Karpas-422 (cell line): ENCODE measurements at places on chromosomes 11 and 22.

GRCh38 chr11:110049501-110050200 is 43.5 kb upstream of the ZC3H12C start:
- H3K4me3 ChIP-seq: no peak overlapping the region
- no peaks in the 10 kb centered on the region for H3K27me3 ChIP-seq
- no peaks in the 10 kb centered on the region for H3K36me3 ChIP-seq
- no peaks in the 10 kb centered on the region for H3K4me1 ChIP-seq
- H3K27ac ChIP-seq: no peak overlapping the region
- no peak for DNase-seq

GRCh38 chr11:67482275-67482826 is 475 bp upstream of the AIP start:
- peak overlapping the region; percentile 60 for H3K4me3 ChIP-seq
- peak overlapping the region; percentile 39 for H3K27ac ChIP-seq
- H3K4me1 ChIP-seq: peaks cover 46% of the 10 kb centered on the region
- no peaks in the 10 kb centered on the region for H3K27me3 ChIP-seq

DNA sequence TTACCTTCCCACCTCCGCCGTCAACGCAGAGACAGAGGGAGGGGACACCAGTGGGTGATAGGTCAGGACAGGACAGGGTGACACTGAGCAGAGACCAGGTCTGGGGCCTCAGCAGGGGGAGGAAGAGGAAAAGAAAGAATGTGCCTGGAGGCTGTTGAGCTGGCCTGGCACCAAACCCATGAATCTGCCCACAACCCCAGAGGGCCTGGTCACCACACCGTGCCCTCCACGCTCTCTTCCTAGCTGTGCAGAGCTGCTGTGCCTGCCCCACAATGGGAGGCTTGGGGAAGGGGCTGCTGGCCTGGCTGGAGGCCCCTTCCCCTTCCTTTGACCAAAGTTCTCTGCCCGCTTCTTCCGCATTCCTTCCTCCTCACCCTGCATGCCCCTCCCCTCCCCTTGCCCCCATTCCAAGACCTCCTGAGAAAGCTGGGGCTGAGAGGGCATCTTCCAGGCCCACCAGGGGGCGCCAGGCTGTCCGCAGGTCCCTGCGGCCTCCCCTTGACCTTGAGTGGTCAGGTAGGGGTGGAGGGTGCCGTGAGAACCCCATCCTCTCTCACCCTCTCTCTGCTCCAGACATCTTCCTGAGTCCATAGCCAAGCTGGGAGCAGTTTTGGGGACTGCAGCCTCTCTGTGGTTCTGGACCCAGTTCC is 11.0 kb upstream of the CACNA1I start:
- H3K27me3 ChIP-seq: no peaks in the 10 kb centered on the region
- H3K4me3 ChIP-seq: no peak overlapping the region
- no peaks in the 10 kb centered on the region for H3K4me1 ChIP-seq
- no peak overlapping the region for H3K27ac ChIP-seq
- DNase-seq: no peak

GRCh38 chr11:131446590-131447275 is 76.3 kb downstream of the NTM start:
- H3K4me3 ChIP-seq: no peak overlapping the region
- no peak for DNase-seq
- H3K27ac ChIP-seq: no peak overlapping the region
- no peaks in the 10 kb centered on the region for H3K4me1 ChIP-seq
- no peaks in the 10 kb centered on the region for H3K36me3 ChIP-seq

GRCh38 chr11:44550123-44550522 is 15.3 kb upstream of the CD82 start:
- H3K27ac ChIP-seq: no peak overlapping the region
- no peaks in the 10 kb centered on the region for H3K36me3 ChIP-seq
- DNase-seq: no peak
- H3K4me3 ChIP-seq: no peak overlapping the region

DNA sequence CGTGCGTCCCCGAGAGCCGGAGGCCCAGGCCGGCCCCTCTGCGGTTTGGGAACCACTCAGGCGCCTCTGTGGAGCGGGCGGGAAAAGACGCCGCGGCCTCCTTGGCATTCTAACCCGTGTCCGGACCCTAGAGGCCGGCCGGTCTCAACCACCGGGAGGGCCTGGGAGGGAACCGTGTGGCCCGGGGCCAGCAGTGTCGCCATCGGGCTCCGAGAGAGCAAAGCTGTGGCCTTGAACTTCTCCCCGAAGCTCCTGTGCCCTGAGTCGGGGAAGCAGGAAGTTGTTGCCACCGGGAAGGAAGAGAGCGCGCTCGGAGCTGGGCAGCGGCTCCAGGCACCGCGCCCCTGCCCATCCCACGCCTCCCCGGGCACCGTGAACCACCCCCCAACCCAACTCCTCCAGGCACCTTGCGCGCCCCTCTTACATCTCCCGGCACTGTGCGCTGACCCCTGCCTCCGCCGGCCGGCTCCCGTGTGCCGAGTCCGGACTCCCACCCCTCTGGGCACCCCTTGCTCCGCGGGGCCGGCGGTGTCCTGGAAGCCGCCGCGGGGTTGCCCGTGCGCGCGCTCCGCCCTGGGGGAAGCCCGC is 80.0 kb upstream of the PPARA start:
- H3K27me3 ChIP-seq: no peaks in the 10 kb centered on the region
- DNase-seq: peak; percentile 80
- peak overlapping the region; percentile 91 for H3K4me3 ChIP-seq
- peak overlapping the region; percentile 88 for H3K27ac ChIP-seq

DNA sequence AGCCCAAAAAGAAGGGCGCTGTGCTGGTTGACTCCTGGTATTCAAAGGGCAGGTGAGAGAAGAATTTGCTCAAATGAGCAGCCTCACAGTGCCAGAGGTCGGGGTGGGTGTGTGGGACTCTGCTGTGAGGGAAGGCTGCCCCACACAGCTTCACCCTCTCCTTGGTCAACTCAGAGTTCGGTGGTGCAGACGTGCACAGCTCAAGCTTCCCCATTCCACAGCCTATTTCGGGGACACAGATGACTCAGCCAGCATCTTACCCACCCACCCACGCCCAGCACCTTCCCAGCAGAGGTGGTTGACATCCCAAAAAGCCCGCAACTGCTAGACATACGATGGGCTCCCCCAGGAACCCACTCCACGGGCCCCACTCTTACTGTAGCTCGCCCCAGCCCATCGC is 46.5 kb upstream of the CCND1 start:
- H3K27ac ChIP-seq: no peak overlapping the region
- H3K36me3 ChIP-seq: no peaks in the 10 kb centered on the region
- DNase-seq: no peak
- no peaks in the 10 kb centered on the region for H3K4me1 ChIP-seq

- peaks cover 8% of the 10 kb centered on the region for H3K4me1 ChIP-seq
- H3K27ac ChIP-seq: no peak overlapping the region
- no peak overlapping the region for H3K4me3 ChIP-seq
- H3K27me3 ChIP-seq: no peaks in the 10 kb centered on the region
- no peaks in the 10 kb centered on the region for H3K36me3 ChIP-seq
- DNase-seq: no peak
Observed at GRCh38 chr11:35550374-35551036, 25.1 kb upstream of the PAMR1 start.

DNA sequence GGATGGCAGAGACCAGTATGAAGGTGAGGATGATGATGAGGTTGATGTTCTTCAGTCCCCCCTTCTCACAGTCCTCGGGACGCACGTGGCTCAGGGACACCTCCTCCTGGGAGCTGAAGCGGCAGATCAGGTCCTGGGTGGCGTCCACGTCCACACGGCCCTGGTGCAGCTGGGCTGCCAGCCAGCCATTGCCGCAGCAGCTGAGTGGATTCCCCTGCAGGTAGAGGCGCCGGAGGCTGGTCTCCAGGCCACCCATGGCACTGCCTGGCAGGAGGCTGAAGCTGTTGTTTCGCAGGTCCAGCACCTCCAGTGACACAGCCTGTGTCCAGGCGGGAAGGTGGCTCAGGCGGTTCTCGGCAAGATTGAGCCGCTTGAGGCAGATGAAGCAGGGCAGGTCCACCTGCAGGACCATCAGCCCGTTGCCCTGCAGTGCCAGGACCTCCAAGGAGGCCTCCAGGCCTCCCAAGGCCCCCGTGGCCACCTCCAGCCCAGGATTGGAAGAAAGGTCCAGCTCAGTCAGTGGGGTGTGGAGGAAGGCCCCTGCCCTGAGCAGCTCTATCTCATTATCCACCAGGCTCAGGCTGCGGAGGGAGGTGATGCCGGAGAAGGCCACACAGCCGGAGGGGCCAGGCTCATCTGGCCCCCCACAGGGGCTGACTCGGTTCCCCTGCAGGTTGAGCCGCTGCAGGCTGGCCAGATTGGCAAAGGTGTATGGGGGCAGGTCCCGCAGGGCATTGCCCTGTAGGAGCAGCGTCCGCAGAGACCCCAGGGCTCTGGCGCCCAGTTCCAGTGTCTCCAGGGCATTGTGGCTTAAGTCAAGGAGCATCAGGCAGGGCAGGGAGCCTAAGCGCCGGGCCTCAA is 10.6 kb downstream of the LRRC32 start:
- peaks cover 31% of the 10 kb centered on the region for H3K4me1 ChIP-seq
- no peak for DNase-seq
- no peak overlapping the region for H3K4me3 ChIP-seq
- H3K27ac ChIP-seq: no peak overlapping the region

DNA sequence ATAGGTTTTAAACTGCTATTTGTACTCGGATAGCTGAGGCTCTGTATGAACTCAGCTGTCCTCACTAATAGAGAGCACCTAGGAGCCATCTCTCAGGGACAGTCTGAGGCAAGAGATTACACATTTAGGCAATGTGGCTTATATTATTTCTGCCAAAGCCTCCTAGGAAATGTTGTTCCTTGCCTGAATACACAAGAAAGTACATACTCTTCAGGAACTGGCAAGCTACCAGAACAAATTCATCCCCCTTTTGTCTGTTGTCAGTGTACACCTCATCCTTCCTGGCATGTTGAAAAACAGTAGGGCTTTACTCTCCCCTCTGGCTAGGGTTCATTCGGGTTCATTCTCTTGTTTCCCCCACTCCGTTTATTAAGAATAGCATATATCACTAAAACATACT is 615.9 kb upstream of the FAT3 start:
- no peak overlapping the region for H3K4me3 ChIP-seq
- H3K27ac ChIP-seq: no peak overlapping the region
- H3K27me3 ChIP-seq: no peaks in the 10 kb centered on the region
- H3K4me1 ChIP-seq: no peaks in the 10 kb centered on the region
- H3K36me3 ChIP-seq: no peaks in the 10 kb centered on the region

DNA sequence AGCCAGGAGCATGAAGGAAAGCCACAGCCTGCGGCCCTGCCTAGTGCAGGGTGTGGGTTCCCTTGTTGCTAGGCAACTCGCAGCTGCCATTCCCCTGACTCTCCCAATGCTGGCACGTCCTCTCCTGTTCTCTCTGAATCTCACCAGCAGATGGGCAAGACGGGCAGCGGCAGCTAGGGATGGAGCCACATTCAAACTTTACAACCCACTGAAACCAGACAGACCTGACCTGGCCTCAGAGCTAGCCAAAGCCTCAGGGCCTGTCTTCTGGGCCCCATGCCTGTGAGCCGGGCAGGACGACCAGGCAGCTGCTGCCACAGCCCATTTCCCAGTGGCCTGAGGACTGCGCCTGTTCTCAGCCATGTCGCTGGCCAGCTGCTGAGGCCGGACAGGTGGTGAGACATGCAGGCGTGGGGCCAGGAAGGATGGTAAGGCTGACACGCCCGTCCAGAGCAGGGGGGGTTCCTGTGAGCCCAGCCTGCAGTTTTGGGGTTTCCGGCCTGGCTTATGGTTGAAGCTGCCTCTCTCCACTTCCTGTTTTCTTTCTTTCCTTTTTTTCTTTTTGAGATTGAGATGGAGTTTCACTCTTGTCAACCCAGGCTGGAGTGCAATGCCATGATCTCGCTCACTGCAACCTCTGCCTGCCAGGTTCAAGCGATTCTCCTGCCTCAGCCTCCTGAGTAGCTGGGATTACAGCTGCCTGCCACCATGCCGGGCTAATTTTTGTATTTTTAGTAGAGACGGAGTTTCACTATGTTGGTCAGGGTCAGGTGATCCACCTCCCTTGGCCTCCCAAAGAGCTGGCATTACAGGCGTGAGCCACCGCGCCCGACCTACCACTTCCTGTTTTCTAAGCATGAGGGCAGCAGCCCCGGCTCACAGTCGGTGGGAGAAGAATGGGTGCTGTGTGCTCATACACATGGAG is 4.1 kb downstream of the SUN2 start:
- H3K4me3 ChIP-seq: no peak overlapping the region
- peaks cover 32% of the 10 kb centered on the region for H3K4me1 ChIP-seq
- H3K27me3 ChIP-seq: no peaks in the 10 kb centered on the region
- no peaks in the 10 kb centered on the region for H3K36me3 ChIP-seq
- DNase-seq: peak; percentile 67
- peak overlapping the region; percentile 26; the same call in 1 of the 2 replicates for H3K27ac ChIP-seq

GRCh38 chr11:46039990-46040389 is 81.3 kb downstream of the PHF21A start:
- peaks cover 56% of the 10 kb centered on the region for H3K4me1 ChIP-seq
- H3K36me3 ChIP-seq: no peaks in the 10 kb centered on the region
- peak overlapping the region; percentile 27; the same call in 1 of the 2 replicates for H3K27ac ChIP-seq
- DNase-seq: no peak
- no peak overlapping the region for H3K4me3 ChIP-seq

GRCh38 chr11:97092823-97093222 is 703.0 kb downstream of the JRKL start:
- no peaks in the 10 kb centered on the region for H3K36me3 ChIP-seq
- no peak overlapping the region for H3K27ac ChIP-seq
- H3K4me3 ChIP-seq: no peak overlapping the region
- DNase-seq: no peak

DNA sequence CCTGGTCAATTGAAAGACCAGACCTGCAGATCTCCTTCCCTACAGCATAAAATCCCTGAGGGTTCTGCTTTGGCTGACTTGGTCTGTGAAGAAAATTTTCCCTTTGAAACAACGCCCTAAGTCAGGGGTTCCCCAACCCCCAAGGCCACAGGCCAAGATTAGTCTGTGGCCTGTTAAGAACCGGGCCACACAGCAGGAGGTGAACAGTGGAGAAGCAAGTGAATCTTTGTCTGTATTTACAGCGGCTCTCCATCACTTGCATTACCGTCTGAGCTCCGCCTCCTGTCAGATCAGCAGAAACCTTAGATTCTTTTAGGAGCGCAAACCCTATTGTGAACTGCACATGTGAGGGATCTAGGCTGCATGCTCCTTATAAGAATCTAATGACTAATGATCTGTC is 38.2 kb downstream of the CCDC83 start:
- no peak overlapping the region for H3K4me3 ChIP-seq
- H3K27ac ChIP-seq: no peak overlapping the region
- H3K27me3 ChIP-seq: peaks cover 3% of the 10 kb centered on the region; the same call in 1 of the 2 replicates
- no peaks in the 10 kb centered on the region for H3K36me3 ChIP-seq

DNA sequence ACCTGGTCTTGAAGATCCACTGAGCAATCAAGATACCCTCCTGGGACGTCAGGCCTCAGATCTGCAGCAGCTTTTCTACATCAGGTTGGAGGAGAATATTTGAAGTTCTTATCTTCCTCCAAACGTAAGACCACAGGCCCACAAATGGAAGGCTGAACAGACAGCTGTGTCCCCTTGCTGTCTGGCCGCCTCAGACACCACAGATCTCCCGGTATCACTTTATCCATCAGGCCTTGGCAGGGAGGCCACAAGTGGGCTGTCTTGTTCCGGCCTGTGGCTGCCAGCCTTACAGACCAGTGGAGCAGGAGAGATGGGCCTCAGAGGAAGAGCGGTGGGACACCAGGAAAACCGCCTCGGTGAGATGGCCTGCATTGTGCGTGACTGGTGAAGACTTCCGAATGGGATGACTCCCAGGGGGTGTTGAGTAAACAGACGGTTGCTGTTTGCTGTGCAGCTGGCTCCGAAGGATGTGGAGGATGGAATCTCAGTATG is 15.9 kb downstream of the UBASH3B start:
- no peaks in the 10 kb centered on the region for H3K27me3 ChIP-seq
- H3K27ac ChIP-seq: peak overlapping the region; percentile 86
- DNase-seq: peak; percentile 73
- peaks cover 72% of the 10 kb centered on the region for H3K4me1 ChIP-seq
